ENCODE measurements at places on chromosomes 5 and 9.

GRCh38 chr9:6997330-6997729 is 239.6 kb downstream of the KDM4C start:
- peak; percentile 31 for DNase-seq
- H3K27me3 ChIP-seq = no peaks in the 10 kb centered on the region

- H3K36me3 ChIP-seq = peaks cover 8% of the 10 kb centered on the region
- no peak overlapping the region for H3K27ac ChIP-seq
- peaks cover 22% of the 10 kb centered on the region for H3K4me1 ChIP-seq
- no peaks in the 10 kb centered on the region for H3K27me3 ChIP-seq
Observed at GRCh38 chr9:87795178-87795577, 69.3 kb downstream of the CTSL start.

- H3K27me3 ChIP-seq = no peaks in the 10 kb centered on the region
- H3K4me3 ChIP-seq = no peak overlapping the region
- DNase-seq = peak; percentile 85
- H3K36me3 ChIP-seq = no peaks in the 10 kb centered on the region
- H3K4me1 ChIP-seq = peaks cover 37% of the 10 kb centered on the region
Observed at GRCh38 chr5:163564321-163564938, 59.0 kb downstream of the MAT2B start.

- H3K4me1 ChIP-seq = peaks cover 13% of the 10 kb centered on the region
- no peaks in the 10 kb centered on the region for H3K36me3 ChIP-seq
- H3K4me3 ChIP-seq = no peak overlapping the region
- no peak overlapping the region for H3K27ac ChIP-seq
- no peaks in the 10 kb centered on the region for H3K27me3 ChIP-seq
Observed at GRCh38 chr5:125564317-125564975, 818.0 kb upstream of the ZNF608 start.

GRCh38 chr5:15320871-15321270 is 179.1 kb upstream of the FBXL7 start:
- H3K27me3 ChIP-seq = no peaks in the 10 kb centered on the region
- no peak overlapping the region for H3K4me3 ChIP-seq
- H3K27ac ChIP-seq = no peak overlapping the region
- H3K4me1 ChIP-seq = no peaks in the 10 kb centered on the region
- no peak for DNase-seq
- no peaks in the 10 kb centered on the region for H3K36me3 ChIP-seq

DNA sequence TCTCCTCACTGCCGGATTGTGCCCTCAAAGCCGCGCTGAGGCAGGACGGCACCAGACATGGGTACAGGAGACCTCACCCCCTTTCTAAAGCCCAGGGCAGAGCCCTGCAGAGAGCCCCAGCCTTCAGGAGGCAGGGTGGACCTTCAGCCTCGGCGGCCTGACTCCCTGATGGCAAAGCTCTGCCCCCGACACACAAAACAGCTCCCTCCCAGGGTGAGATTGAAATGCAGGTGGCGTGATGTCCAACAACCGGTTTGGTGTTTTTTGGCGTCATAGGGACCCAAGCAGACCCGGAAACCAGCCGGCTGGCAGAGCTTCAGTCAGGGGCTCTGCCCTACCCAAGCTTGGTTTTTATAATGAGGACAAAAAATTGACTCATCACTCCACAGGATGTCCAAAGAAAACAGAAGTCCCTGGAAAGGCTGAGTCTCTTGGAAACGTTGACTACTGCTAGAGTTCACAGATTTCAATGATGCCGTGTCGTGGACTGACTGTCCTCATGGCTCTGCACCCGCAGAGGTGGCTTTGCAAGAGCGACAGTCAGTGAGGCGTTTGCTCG is 275.2 kb upstream of the IRX1 start:
- peak; percentile 85 for DNase-seq
- peaks cover 10% of the 10 kb centered on the region for H3K4me1 ChIP-seq
- no peak overlapping the region for H3K27ac ChIP-seq

GRCh38 chr5:87722286-87722685 is 309.6 kb upstream of the CCNH start:
- peaks cover 21% of the 10 kb centered on the region for H3K27me3 ChIP-seq
- no peaks in the 10 kb centered on the region for H3K36me3 ChIP-seq
- no peak overlapping the region for H3K4me3 ChIP-seq
- H3K4me1 ChIP-seq = no peaks in the 10 kb centered on the region

DNA sequence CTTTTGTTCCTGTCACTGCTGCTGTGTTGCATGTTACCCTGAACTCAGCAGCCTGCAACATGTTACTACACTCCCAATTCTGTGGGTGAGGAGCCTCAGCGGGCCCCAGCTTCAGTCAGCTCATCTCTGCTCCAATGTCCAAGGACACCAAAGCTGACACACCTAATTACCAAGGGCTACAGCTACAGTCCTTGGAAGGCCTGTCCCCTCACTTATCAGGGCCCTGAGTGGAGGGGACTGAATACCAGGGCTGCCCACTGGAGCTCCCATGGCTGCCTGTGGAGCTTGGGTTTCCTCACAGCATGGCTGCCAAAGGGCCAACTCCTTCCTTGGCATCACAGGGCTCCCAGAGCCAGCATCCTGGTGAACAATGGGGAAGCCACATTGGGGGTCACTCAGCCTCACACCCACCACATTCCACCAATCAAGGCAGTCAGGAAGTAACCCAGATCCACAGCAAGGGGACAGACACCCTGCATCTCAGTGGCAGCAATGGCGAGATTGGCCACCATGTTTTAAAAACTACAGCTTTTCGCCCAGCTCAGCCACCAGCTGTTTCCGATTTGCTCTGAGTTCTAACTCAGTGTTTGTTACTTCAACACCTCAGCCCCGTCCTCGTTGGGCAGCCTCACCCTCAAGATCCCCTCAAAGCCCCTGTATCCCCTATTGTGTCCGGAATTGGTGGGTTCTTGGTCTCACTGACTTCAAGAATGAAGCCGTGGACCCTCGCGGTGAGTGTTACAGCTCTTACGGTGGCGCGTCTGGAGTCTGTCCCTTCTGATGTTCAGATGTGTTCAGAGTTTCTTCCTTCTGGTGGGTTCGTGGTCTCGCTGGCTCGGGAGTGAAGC is 18.9 kb downstream of the SEMA4D start:
- no peak for DNase-seq
- H3K27ac ChIP-seq = no peak overlapping the region
- H3K4me1 ChIP-seq = no peaks in the 10 kb centered on the region
- no peaks in the 10 kb centered on the region for H3K27me3 ChIP-seq

DNA sequence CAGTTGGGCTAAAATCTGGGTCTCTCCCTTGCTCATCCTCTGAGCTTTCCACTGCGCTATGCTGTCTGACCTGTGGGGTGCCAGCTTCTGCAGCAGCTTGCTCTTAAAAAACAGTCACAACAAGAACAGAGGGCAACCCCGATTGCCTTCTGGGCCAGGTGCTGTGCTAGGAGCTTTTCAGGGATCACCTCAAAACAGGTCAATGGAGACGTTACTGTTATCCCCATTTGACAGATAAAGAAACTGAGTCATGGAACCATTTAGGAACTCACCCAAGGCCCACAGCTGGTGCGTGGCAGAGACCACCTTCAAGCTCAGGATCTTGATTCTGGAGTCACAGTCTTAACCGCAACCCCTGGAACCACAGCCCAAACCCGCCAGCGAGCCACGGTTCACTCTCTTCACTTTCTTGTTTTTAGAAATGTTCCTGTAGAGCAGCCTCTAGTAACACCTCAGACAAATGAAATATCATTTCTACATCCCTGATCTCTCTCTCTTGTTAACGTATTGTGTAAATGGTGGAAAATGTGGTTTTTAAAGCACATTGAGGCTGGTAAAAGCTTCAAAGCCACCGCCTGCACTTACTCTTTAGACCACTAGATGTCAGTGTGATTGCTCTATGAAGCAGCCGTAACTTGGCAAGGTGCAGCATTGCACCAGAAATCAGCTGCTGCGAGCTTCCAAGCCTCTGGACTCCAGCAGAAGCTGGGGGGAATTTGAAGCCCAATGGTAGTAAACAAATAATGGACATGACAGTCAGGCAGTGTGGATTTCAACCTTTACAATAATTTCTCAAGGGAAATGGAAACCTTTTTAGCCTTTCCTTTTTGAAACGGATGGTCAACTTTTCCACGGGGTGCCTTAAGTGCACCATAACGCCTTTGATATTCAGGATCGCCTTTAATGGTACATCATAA is 1.7 kb downstream of the FYB1 start:
- no peak overlapping the region for H3K27ac ChIP-seq
- no peaks in the 10 kb centered on the region for H3K36me3 ChIP-seq
- no peak overlapping the region for H3K4me3 ChIP-seq
- peaks cover 22% of the 10 kb centered on the region for H3K4me1 ChIP-seq
- peak; percentile 83 for DNase-seq

GRCh38 chr5:179730852-179731251 is 1.8 kb upstream of the MAML1 start:
- peaks cover 20% of the 10 kb centered on the region for H3K4me1 ChIP-seq
- H3K27me3 ChIP-seq = no peaks in the 10 kb centered on the region
- peak overlapping the region; percentile 1 for H3K27ac ChIP-seq
- DNase-seq = no peak
- peaks cover 71% of the 10 kb centered on the region for H3K36me3 ChIP-seq

DNA sequence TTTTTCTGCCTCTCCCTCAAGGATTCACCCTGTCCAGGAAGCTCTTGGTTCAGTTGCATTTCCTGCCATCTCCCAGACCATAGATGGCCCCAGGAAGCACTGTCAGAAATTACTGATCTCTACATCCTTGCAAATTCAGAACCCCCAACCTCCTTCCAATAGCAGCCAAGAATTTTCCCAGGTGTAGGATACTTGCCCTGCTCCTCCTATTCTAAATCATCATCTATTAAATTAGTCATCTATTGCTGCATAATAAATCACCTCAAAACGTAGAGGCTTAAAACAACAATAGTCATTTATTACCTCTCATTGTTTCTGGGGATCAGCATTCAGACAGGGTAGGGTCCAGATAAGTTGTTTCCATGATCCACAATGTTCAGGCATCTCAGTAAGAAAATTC is 26.1 kb upstream of the ADRA1B start:
- no peaks in the 10 kb centered on the region for H3K36me3 ChIP-seq
- no peaks in the 10 kb centered on the region for H3K4me1 ChIP-seq
- H3K27me3 ChIP-seq = no peaks in the 10 kb centered on the region
- no peak overlapping the region for H3K27ac ChIP-seq

DNA sequence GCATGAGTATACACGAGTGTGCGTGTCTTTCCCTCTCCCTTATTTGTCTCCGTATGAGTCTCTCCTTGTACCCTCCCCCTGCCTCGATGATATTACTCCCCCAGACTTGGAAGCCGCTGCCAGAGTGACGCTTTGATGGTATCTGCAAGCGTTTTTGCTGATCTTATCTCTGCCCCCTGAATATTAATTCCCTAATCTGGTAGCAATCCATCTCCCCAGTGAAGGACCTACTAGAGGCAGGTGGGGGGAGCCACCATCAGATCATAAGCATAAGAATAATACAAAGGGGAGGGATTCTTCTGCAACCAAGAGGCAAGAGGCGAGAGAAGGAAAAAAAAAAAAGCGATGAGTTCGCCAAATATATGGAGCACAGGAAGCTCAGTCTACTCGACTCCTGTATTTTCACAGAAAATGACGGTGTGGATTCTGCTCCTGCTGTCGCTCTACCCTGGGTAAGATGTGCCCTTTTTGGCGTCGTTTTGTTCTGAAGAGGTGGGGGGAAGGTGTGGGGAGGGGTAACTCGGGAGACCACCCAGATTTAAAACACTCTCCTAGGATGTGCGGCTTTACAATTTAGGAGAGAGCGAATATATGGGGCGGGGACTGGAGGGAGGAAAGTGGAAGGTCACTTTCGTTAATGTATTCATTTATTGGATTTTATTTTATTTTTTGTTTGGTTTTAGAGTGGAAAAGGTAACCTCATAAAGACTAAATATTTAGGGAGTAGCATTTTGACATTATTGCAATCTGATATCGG is at the start of gene GABRG2:
TSS of gene GABRG2 (plus strand) at position 119 of the 757 bp plus-strand sequence. CDS start at position 346, 227 bp downstream.
- H3K27me3 ChIP-seq = peaks cover 45% of the 10 kb centered on the region
- no peak within 1 kb of the TSS for H3K27ac ChIP-seq
- H3K36me3 ChIP-seq = no peaks in the 10 kb centered on the region
- no peak for DNase-seq
- no peaks in the 10 kb centered on the region for H3K4me1 ChIP-seq

DNA sequence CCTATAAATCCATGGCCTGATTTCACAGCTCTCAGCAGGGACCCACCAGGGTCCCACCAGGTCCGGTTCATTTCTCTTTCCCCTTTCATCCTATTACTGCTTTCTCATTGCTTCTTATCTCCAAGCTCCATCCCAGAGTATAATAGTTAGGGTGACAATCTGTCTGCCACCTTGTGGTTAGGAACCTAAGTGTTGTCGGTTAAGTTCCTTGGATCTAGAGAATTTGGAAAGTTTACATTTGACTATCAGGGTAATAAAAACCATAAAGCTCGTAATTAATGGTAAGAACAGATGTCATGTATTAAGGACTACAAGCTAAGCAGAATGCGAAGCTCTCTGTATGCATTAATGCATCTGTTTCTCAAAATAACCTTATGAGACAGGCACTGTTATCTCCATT is 259.1 kb downstream of the SH3GL2 start:
- H3K4me3 ChIP-seq = no peak overlapping the region
- DNase-seq = no peak
- peaks cover 19% of the 10 kb centered on the region for H3K27me3 ChIP-seq

DNA sequence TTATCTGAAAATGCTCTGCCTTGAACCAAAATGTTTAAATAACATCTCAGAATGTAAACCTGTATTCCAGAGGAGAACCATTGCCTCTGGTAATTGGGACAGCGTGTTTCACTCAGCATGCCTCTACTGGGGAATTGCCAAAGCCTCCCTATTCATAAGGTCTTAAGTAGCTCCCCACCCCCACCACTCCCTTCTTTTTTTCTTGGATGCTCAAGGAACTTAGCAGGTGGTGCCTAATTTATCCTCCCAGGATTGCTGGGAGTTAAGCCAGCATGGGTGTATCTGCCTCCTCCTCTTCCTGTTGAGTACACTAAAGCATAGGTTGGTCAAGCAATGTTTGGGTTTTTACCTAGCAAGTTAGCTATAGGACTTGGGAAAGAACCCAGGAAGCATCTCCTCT is 220.2 kb downstream of the DMAC1 start:
- H3K27ac ChIP-seq = no peak overlapping the region
- no peaks in the 10 kb centered on the region for H3K27me3 ChIP-seq
- H3K4me1 ChIP-seq = no peaks in the 10 kb centered on the region
- H3K4me3 ChIP-seq = no peak overlapping the region
- H3K36me3 ChIP-seq = no peaks in the 10 kb centered on the region

- H3K27ac ChIP-seq = peak overlapping the region; percentile 96
- peak overlapping the region; percentile 97 for H3K4me3 ChIP-seq
- no peaks in the 10 kb centered on the region for H3K27me3 ChIP-seq
- no peak for DNase-seq
Observed at GRCh38 chr5:138033386-138033808, 518 bp upstream of the FAM13B start.

- no peaks in the 10 kb centered on the region for H3K4me1 ChIP-seq
- peak overlapping the region; percentile 85 for H3K4me3 ChIP-seq
- H3K27ac ChIP-seq = no peak overlapping the region
- peaks cover under 1% of the 10 kb centered on the region for H3K36me3 ChIP-seq
- no peaks in the 10 kb centered on the region for H3K27me3 ChIP-seq
Observed at GRCh38 chr9:5438301-5439162, 807 bp upstream of the PLGRKT start.

GRCh38 chr9:110106661-110107060 is 101.3 kb downstream of the C9orf152 start:
- H3K27ac ChIP-seq = no peak overlapping the region
- no peak overlapping the region for H3K4me3 ChIP-seq
- H3K27me3 ChIP-seq = no peaks in the 10 kb centered on the region
- H3K36me3 ChIP-seq = peaks cover 18% of the 10 kb centered on the region

All from MCF 10A (cell line).